GM12878 (cell line): ENCODE measurements at places on chromosomes 11 and 22. TPM values are rescaled to one million over a fixed set of nuclear protein-coding genes. Genes with fewer than 3 reads are reported as not detected.

Gene HEPHL1
- total RNA-seq: not detected in 2 replicates

Gene ARL14EP
- total RNA-seq: 29.8 and 31.7 TPM in 2 replicates

Gene RIMBP3C
- 0.23 and 0.24 TPM in 2 replicates for total RNA-seq

Gene OSBP2
- 7.3 and 7.7 TPM in 2 replicates for total RNA-seq

Gene KCNJ1
- not detected in 2 replicates for total RNA-seq

DNA sequence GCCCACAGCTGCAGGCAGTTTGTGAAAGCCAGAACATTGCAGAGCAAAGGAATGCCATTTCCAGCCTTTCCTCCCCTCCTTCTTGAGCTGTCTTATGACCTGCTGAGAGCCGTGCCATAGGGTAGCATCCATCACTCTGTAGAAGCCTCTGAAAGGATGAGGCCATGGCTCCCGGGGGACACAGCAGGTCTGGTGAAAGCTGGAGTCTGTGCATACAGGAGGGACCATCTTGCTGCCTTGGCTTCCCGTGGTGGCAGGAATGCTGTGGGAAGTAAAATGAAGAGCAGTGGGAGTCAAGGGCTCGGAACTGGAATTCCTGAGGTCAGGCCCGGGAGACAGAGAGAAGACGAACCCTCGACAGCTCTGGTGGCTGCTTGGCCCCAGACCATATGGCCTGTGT lies 30.9 kb downstream of the ANO1 start:
- no peaks in the 10 kb centered on the region for H3K4me1 ChIP-seq
- no peak overlapping the region for H3K4me3 ChIP-seq
- H3K27ac ChIP-seq: no peak overlapping the region
- no peak for DNase-seq
- peaks cover 4% of the 10 kb centered on the region for H3K27me3 ChIP-seq
- no peaks in the 10 kb centered on the region for H3K36me3 ChIP-seq

DNA sequence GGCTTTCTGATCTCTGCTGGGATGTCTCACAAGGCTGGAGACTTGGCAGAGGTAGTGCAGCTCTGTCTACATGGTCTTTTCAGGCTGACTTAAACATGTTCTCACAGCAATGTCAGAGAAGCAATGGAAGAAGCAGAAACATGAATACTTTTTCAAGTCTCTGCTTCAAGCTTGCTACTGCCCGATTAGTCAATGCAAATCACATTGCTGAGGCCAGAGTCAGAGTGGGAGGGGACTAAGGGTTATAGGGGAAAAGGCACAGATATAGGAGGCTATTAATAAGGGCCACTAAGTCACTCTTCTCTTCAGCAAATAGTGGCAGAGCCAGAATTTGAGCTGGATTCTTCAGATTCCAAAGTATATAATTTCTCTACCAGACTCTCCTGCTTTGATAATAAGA lies 390.5 kb downstream of the TMEM135 start:
- H3K4me1 ChIP-seq: no peaks in the 10 kb centered on the region
- no peak overlapping the region for H3K27ac ChIP-seq
- no peak for DNase-seq
- H3K27me3 ChIP-seq: no peaks in the 10 kb centered on the region; the same call in 1 of the 2 replicates
- H3K4me3 ChIP-seq: no peak overlapping the region

DNA sequence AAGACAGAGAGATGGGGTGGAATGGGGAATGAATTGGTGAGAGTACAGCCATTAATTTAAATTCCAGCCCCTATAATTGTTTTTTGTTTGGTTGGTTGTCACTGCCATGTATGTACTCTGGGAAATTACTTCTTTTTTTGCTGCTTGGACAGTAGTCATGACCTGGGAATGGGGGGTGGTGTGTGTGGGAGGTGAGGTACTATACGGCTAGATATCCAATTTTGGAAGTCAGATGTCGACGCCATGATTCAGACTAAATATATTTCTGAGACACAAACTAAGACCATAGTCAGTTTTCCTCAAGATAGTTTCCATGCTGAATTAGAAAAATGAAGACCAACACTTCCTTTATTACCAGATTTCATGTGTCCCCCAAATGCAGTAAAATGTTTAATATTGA lies 7.4 kb upstream of the BDNF start:
- no peaks in the 10 kb centered on the region for H3K36me3 ChIP-seq
- no peaks in the 10 kb centered on the region for H3K27me3 ChIP-seq
- no peak overlapping the region for H3K4me3 ChIP-seq
- DNase-seq: no peak
- H3K27ac ChIP-seq: no peak overlapping the region
- H3K4me1 ChIP-seq: no peaks in the 10 kb centered on the region

DNA sequence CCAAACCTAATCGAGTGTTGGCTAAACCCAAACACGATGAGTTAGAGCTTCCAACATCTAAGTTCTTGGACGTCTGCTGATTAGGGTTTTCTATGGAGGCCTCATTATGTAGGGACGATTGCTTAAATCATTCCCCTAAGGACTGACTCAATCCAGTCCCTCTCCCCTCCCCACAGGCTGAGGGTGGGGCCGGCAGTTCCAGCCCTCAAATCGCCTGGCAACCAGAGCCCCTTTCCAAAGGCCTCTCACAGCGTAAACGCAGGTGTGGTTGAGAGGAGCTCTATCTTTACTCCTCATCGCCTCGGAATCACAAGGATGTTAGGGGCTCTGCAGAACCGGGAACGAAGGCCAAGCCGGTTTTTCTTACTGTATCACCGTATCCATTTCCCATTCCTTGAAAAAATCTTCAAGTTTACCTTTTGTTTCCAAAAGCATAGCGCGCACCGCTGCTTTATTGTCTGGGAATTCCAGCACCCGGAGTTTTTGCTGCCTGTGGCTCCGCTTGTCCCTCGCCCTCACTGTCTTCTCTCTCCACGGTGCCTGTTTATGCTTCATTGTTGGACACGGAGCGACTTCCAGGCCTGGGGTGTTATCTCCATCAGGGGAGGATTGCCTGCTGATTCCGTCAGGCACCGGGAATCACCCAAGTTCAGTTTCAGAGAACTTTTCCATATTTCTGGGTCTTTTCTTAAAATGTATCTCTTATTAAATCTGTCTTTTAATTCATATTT lies 13.8 kb upstream of the IFITM3 start:
- H3K4me1 ChIP-seq: peaks cover 25% of the 10 kb centered on the region
- DNase-seq: no peak
- no peaks in the 10 kb centered on the region for H3K27me3 ChIP-seq
- H3K36me3 ChIP-seq: no peaks in the 10 kb centered on the region
- no peak overlapping the region for H3K4me3 ChIP-seq
- no peak overlapping the region for H3K27ac ChIP-seq

GRCh38 chr11:74090701-74091100 lies 80.1 kb downstream of the C2CD3 start:
- no peaks in the 10 kb centered on the region for H3K4me1 ChIP-seq
- H3K4me3 ChIP-seq: no peak overlapping the region
- DNase-seq: no peak
- H3K36me3 ChIP-seq: peaks cover 1% of the 10 kb centered on the region
- H3K27me3 ChIP-seq: no peaks in the 10 kb centered on the region

DNA sequence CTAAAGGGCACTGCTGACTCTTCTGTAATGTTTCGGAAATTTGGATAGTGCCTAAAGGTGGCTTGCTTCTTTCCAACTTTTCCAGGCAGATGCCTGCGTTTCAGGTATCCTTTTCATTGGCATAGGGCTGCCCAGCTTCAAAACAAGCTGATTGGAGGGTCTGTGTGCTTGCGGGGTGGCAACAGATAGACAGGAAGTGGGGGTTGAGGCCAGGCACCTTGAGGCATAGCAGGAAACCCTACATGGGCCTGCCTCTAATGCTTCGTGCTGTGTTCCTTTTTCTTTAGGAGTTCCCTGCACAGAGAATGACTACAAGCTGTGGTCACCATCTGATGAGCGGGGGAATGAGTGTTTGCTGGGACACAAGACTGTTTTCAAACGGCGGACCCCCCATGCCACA lies 92.2 kb upstream of the SORL1-AS1 start:
- H3K4me1 ChIP-seq: peaks cover 29% of the 10 kb centered on the region
- DNase-seq: no peak
- H3K27ac ChIP-seq: 0 out of 2 replicates have a peak overlapping the region, but pooled peaks have one; percentile 14
- H3K4me3 ChIP-seq: no peak overlapping the region
- no peaks in the 10 kb centered on the region for H3K27me3 ChIP-seq

- no peaks in the 10 kb centered on the region for H3K4me1 ChIP-seq
- DNase-seq: no peak
- no peak overlapping the region for H3K27ac ChIP-seq
Measured at GRCh38 chr22:34638128-34638527, 427.8 kb upstream of the ISX start.

GRCh38 chr22:36413022-36413775 lies 25.4 kb upstream of the MYH9 start:
- no peak overlapping the region for H3K27ac ChIP-seq
- no peak overlapping the region for H3K4me3 ChIP-seq
- H3K27me3 ChIP-seq: no peaks in the 10 kb centered on the region
- peaks cover 18% of the 10 kb centered on the region for H3K4me1 ChIP-seq
